ENCODE measurements at places on chromosomes 2 and 18.

DNA sequence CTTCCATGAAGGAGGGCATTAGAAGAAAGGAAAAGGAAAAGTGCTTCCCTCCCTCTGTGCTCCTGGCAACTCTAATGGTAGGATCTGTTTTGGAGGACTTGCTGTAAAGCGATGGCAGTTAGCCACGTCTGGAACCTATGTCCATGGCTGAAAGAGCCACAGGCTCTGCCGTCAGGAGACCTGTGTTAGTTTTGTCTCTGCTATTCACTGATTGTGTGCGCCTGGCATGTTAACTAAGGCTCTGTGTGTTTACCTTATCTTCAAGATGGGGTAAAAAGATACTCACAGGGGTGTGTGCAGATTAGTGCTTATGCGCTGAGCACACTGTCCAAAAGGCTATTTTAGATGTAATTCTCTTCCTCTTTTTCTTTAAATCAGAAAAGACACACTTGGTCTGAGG is 109.8 kb upstream of the LTBP1 start:
- no peak for DNase-seq

GRCh38 chr18:7844418-7844817 is 277.3 kb downstream of the PTPRM start:
- no peak for DNase-seq

DNA sequence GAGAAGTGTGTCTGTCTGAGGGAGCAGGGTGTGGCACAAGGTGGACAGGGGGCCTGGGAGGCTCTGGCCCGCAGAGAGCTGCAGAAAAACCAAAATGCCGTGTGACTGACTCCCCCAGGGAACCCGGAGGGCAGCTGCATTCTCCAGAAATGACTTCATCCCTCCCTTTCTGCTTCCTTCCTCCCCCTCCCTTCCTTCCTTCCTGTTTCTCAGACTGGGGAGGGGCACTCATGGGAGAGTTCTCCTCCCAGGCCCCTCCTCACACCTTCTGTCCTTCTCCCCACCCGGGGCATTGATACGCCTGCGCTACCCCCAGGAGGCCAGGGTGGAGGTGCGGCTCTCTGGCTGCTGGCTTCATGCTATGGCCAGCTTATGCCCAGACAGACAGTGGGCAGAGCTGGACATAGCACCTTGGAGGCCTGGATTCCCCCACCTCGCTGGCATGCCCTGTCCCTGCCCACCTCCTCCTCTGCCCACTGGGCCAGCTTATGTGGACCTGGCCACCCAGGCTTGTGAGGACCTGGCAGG is 8.2 kb upstream of the GPR17 start:
- DNase-seq: no peak

DNA sequence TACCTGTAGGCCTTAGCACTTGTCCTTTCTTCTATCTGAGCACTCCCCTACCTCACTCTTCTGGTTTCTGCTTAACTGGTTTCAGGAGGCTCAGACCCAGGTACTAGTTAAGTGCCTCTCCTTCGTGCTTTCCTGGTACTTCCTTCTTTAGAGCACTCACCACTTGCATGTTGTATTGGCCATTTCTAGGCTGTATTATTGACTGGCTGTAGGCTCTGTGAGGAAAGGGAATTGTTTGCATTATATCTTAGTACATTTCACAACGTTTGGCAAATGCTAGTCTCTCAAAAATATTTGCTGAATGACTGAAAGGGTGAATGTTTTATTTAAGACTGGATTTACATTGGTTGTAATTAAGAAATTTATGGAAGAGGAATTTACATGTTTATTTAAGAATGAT is 36.0 kb upstream of the SCN1A start:
- no peak for DNase-seq

DNA sequence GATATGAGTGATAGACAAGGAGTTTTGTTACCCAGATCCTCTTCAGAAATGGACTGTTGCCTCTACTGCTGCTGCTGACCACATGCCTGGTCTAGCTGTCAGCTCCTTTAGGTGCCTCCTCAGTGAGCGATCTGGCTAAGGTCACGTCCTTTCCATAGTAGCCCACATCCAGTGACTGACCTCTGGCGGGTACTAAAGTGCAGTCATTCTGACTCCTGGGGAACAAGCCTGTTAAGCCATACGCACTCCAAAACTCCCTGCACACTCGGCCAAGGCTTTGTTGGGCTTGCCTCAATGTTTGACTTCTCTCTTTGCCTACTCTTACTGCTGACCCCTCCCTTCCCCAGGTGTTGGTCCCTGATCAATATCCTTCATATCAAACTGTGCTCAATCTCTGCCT is 685.2 kb downstream of the IRS1 start:
- no peak for DNase-seq

- DNase-seq: peak; percentile 72
These were observed 139.6 kb upstream of the PELI1 start for GRCh38 chr2:64283641-64284361.

DNA sequence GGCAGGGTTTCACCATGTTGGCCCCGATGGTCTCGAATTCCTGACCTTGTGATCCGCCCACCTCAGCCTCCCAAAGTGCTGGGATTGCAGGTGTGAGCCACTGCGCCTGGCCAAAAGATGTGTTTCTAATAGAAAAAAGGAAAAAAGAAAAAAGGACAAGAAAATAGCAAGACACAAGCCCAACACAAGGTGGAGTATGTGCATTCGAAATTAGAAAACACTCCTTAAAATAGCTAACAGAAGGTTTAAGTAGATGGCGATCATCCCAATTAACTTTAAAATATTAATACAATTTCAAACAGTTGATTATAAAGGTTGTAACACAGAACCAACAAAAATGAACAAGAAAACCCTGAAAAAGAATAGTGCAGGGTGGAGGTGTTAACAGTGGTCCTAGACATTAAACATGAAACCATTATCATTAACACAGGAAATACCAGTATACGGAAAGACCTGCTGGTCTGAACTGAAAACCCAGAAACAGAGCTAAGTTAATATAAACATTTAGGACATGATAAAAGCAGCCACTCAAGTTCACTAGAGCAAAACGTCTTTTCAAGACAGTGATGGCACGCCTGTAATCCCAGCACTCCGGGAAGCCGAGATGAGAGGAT is 57.9 kb downstream of the HDLBP start:
- no peak for DNase-seq

DNA sequence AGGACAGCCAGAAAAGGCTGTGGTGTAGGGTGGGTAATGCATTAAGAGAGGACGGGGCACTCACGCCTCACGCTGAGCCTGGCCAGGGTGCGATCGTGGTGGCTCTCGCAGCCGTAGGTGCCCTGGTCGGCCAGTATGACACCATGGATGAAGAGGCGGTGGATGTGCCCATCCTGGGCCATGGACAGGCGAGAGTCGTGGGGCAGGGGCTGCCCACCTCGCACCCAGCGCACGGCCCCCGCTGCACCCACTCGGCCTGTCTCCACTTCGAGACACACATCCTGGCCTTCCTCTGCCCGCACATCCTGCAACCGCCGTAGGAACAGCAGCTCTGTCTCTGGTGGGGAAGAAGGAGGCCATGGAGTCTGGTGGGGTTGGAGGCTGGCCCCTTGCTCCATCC is 12.1 kb downstream of the TMEM198 start:
- DNase-seq: no peak

Measured in GM20000 (cell line).